NCI-H1930 (cell line): ENCODE measurements at places on chromosomes 3 and 15.

DNA sequence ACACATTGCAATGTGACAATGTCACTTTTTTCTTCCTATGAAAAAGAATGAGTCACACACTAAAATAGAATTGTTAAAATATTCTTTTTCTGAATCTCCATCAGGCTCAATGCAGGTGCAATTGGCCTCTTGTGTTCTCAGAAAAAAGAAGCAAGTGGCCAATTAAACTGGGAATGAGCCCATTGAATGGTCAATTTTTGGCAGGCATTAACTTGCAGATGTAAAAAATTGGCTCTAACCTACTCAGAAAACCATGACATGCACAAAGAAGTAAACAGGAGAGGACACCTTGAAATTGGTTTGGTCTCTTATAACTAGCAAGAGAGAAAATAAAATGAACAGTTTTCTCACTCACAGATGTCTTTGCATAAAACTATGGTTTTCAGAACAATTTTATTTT is 820.8 kb downstream of the TBL1XR1 start:
- DNase-seq: no peak

DNA sequence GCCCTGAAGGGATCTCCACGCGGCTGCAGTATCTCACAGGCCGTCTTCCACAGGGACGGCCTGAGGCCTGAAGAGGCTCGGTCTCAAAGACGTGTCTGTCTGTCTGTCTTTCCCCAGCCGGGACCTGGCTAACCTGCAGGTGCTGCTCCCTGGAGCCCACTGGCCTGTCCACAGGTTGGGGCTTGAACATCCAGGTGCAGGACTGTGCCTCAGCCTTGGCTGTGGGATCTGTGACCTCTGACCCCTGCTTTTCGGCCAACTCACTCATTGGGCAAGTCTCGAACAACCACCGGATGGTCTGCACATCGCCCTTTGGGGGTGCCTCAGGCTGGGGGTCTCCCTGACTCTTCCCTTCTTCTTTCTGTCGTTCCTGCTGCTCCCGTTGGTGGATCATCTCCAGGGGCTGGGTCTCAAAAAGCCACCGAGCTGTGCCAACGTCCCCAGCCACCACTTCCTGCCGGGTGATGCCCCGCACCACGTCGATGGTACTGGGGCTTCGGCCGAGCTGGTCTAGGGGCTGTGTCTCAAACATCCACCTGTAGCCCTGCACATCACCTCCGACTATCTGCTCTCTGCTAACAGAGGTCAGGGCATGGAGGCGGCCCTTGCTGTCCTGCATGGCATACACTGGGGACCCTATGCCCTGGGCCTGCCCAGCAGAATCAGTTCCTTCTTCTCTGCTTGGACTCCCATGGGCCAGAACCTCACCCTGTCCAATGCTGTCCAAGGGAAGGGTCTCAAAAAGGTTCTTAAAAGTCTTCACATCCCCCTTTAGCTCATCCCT is 4.8 kb downstream of the XIRP1 start:
- DNase-seq: no peak

GRCh38 chr15:83904107-83905040 is 250.5 kb downstream of the ADAMTSL3 start:
- no peak for DNase-seq

- DNase-seq: no peak
Measured at GRCh38 chr3:8520816-8521403, 19.3 kb downstream of the LMCD1 start.

- DNase-seq: no peak
Measured at GRCh38 chr3:142863010-142863817, 25.7 kb downstream of the PCOLCE2 start.

DNA sequence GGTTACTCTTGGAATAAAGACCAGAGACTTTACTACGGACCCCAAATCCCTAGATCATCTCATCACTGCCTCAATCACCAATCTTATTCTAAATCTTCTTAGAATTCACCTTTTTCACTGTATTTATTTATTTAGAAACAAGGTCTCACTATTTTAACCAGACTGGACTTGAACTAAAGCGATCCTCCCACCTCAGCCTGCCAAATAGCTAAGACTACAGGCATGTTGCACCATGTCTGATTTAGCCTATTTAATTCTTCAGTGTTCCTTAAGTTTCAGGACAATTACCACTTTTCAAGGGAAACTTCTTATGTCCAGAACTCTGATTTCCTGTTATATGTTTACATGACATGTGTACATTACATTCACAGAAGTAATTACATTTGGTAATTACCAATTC is 238.0 kb upstream of the COL8A1 start:
- DNase-seq: no peak
